ENCODE measurements at places on chromosomes 1 and 21. TPM values are rescaled to one million over a fixed set of nuclear protein-coding genes. Genes with fewer than 3 reads are reported as not detected.

The CDCA8 gene
- 72.1 TPM for total RNA-seq

The CCDC181 gene
- total RNA-seq, result 7.5 TPM

The AADACL3 gene
- not detected for total RNA-seq

GRCh38 chr1:151840421-151840820, 801 bp upstream of the C2CD4D start:
- peak overlapping the region; percentile 82 for H3K4me3 ChIP-seq
- H3K36me3 ChIP-seq, result no peaks in the 10 kb centered on the region
- peaks cover 49% of the 10 kb centered on the region for H3K27me3 ChIP-seq
- peak overlapping the region; percentile 95 for H3K27ac ChIP-seq
- DNase-seq, result no peak

GRCh38 chr1:198771563-198772153, 132.8 kb downstream of the PTPRC start:
- H3K4me3 ChIP-seq, result no peak overlapping the region
- no peak overlapping the region for H3K27ac ChIP-seq
- no peaks in the 10 kb centered on the region for H3K36me3 ChIP-seq
- peak; percentile 13 for DNase-seq
- no peaks in the 10 kb centered on the region for H3K4me1 ChIP-seq
- H3K27me3 ChIP-seq, result no peaks in the 10 kb centered on the region

- peaks cover 19% of the 10 kb centered on the region for H3K36me3 ChIP-seq
- H3K4me3 ChIP-seq, result no peak overlapping the region
- DNase-seq, result no peak
Measured at GRCh38 chr1:201861448-201861847, 27.2 kb upstream of the SHISA4 start.

DNA sequence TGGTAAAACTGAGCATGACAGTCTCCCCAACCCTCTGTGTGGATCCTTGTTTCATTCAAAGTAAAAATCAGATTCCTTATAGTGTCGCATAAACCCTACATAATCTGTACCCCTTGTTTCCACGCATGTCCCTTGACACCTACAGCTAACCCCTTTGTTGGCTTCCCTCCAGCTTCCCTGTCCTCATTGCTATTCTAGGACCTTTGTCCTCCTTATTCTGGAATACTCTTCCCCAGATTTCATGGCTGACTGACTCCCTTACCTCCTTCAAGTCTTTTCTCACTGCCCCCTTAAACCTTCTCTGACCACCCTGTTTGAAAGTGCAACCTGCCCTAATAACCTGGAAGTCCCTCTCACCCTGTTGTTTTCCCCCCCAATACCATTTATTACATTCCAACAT, 4.0 kb downstream of the RNF11 start:
- H3K4me3 ChIP-seq, result peak overlapping the region; percentile 76
- H3K4me1 ChIP-seq, result peaks cover 35% of the 10 kb centered on the region
- H3K27ac ChIP-seq, result peak overlapping the region; percentile 32
- no peaks in the 10 kb centered on the region for H3K36me3 ChIP-seq
- no peaks in the 10 kb centered on the region for H3K27me3 ChIP-seq
- DNase-seq, result no peak

GRCh38 chr1:67348586-67349252, 41.0 kb downstream of the IL12RB2 start:
- peaks cover 3% of the 10 kb centered on the region for H3K27me3 ChIP-seq
- H3K4me3 ChIP-seq, result no peak overlapping the region
- DNase-seq, result no peak
- no peak overlapping the region for H3K27ac ChIP-seq
- no peaks in the 10 kb centered on the region for H3K36me3 ChIP-seq
- H3K4me1 ChIP-seq, result no peaks in the 10 kb centered on the region

- DNase-seq, result no peak
- no peaks in the 10 kb centered on the region for H3K27me3 ChIP-seq
- peaks cover 5% of the 10 kb centered on the region for H3K36me3 ChIP-seq
- H3K4me1 ChIP-seq, result peaks cover 24% of the 10 kb centered on the region
Measured at GRCh38 chr1:72636631-72637030, 354.3 kb upstream of the NEGR1 start.

- no peaks in the 10 kb centered on the region for H3K27me3 ChIP-seq
- peaks cover 5% of the 10 kb centered on the region for H3K36me3 ChIP-seq
- H3K4me1 ChIP-seq, result peaks cover 50% of the 10 kb centered on the region
Measured at GRCh38 chr1:158045639-158046038, 52.2 kb downstream of the KIRREL1 start.

DNA sequence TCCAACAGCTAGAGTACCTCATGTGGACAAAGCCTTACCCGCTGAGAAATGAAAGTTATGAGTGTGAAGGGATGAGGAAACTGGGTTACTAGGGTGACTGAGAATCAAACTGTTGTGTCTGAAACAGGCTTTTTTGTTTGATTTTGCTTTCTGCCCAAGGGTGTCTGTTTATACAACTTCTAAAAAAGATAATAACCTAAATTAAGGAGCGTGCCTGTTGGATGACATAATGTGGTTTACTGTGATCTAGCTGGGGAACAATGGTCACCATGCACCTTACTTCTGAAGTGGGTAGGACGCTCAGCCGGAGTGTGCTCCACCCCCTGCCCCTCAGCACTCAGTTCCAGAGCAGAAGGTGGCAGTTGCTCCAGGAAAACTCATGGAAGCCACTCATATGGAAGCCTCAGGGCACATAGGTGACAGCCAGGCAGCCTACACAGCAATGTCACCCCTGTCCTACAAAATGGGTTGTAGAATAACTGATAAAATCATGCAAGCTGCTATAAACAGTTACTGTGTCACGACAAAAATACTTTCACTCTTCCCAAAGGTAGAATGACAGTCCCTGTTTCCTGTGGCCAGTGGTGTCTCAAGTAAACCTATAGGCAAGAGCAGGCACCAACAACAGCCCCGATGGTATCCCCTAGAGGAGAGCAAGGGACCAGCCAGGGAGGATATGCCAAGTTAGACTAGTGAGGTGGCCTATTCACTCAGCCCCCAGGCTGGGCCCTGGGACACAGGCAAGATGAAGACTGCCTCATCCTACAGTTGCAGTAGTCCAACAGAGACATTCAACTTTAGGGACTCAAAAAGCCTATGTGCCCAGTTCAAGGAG, 29.3 kb downstream of the SIPA1L2 start:
- no peak overlapping the region for H3K4me3 ChIP-seq
- DNase-seq, result no peak
- no peaks in the 10 kb centered on the region for H3K27me3 ChIP-seq

DNA sequence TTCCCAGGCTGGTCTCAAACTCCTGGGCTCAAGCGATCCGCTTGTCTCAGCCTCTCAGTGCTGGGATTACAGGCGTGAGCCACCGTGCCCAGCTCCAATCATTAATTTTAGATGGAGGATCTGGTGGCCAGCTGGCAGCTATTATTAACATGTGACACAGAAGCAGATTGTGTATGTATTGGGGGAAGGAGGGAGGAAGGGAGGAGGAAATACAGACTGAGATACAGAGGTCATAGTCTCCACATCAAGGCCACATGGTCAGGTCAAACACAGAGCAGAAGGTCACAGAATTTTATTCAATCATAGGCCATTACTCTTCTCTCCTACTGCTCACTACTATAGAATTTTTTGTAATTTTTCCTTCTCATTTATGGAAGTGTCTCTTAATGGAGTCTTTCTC, 57.9 kb upstream of the ADORA3 start:
- no peak for DNase-seq
- H3K27me3 ChIP-seq, result peaks cover 8% of the 10 kb centered on the region
- H3K27ac ChIP-seq, result no peak overlapping the region
- no peak overlapping the region for H3K4me3 ChIP-seq
- H3K4me1 ChIP-seq, result peaks cover 21% of the 10 kb centered on the region
- H3K36me3 ChIP-seq, result no peaks in the 10 kb centered on the region

GRCh38 chr1:222680080-222680479, 32.2 kb downstream of the AIDA start:
- peaks cover 5% of the 10 kb centered on the region for H3K36me3 ChIP-seq
- H3K4me1 ChIP-seq, result no peaks in the 10 kb centered on the region
- DNase-seq, result no peak
- H3K4me3 ChIP-seq, result no peak overlapping the region

GRCh38 chr1:95249916-95250315, 15.9 kb downstream of the RWDD3 start:
- H3K36me3 ChIP-seq, result peaks cover 22% of the 10 kb centered on the region
- peaks cover 10% of the 10 kb centered on the region for H3K4me1 ChIP-seq
- no peak overlapping the region for H3K27ac ChIP-seq
- no peak for DNase-seq
- H3K4me3 ChIP-seq, result no peak overlapping the region
- H3K27me3 ChIP-seq, result no peaks in the 10 kb centered on the region

- no peak overlapping the region for H3K27ac ChIP-seq
- H3K27me3 ChIP-seq, result peaks cover 38% of the 10 kb centered on the region
- no peak overlapping the region for H3K4me3 ChIP-seq
- H3K4me1 ChIP-seq, result peaks cover 5% of the 10 kb centered on the region
Measured at GRCh38 chr1:179588425-179589024, 3.1 kb upstream of the TDRD5 start.

All from neural crest cell (in vitro differentiated cells).